ENCODE measurements at places on chromosomes 16 and 17.

- no peak for DNase-seq
Observed at GRCh38 chr16:17307504-17307903, 163.3 kb downstream of the XYLT1 start.

DNA sequence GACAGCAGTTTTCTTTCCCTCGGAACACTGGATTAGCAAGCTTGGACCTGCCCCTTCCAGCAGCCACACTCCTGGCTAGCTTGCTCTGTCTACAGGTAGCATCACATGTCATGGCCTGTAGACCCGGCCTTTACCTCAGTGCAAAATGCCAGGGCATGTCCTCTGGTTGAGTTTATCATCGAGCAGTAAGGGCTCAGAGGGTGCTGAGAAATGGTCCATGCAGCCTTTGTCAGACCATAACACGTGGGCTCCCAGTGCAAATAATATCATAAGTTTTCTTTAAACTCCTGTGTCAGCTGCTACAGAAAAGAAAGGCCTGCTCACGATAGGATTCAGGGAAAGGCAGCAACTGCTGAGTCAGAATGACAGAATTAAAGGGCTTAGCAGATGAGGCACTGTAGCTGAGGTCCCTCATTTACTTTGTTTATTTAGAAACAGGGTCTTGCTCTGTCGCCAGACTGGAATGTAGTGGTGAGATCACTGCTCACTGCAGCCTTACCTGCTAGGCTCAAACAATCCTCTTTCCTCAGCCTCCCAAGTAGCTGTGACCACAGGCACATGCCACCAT is 8.0 kb upstream of the GNA13 start:
- DNase-seq: no peak

DNA sequence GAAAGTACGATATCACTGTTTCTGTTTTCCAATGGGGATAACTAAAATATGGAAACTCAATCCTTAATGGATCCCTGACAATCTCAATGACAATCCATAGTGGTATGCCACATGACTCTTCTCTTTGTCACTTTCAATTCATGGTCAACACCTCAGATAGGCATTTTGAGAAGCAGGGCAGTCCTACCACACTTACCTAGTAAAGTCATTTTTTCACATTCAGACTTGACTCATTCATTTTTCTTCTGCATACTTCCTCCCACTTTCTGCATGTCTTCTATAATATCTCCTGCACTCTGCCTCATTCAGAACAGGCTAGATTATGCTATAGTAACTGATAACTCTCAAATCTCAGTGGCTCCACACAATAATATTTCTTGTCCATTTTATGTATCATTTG is 117.5 kb downstream of the FTO start:
- no peak for DNase-seq

DNA sequence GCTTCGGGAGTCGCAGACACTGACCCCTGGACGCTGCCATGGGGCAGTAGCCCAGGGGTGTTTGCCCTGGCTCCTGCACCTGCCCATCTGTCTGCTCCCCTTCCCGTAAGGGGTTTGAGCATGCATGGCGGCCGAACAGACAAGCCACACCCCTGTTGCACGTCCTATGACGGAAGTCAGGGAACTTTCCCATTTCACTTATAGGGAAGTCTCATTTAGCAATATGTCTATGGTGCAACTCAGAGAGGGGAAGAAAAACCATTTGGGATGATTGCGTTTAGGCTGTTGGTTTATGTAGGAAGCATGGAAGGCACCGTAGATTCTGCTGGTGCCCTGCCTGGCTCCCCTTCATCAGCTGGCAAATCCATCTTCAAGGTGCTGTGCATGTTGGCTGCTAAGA is 112.5 kb downstream of the HAPSTR1 start:
- no peak for DNase-seq

DNA sequence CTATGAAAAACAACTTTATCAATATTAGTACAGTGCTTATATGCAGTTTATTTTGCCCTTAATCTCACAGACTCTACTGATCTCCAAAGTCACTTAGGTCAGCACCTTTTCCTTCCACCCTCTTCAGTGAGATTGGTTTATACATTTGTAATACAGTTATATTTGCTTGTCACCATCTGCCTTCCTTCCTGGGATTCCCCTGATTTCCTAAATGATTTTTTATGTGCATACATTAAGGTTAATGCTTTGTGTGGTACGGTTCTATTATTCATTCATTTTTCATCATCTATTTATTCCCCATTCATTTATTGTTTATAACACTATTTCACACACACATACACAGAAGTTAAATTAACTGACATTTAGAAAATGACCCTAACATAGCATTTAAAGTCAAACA is 419.8 kb upstream of the CDH11 start:
- no peak for DNase-seq

DNA sequence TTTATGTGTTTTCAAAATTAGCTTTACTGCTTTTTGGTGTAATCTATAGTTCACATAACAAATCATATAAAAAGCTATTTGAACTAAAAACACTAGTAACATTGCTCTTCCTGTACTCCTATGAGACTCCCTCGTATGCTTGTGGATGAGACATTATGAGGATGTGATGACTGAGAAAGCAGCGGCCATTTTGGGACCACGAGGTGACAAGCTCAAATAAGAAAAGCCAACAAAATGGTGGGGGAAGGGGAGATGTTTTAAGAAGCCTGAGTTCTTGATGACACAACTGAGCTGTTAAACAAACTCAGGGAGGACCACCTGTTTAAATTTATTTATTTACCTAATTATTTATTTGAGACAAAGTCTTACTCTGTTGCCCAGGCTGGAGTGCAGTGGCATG is 4.5 kb downstream of the CCL18 start:
- DNase-seq: no peak

DNA sequence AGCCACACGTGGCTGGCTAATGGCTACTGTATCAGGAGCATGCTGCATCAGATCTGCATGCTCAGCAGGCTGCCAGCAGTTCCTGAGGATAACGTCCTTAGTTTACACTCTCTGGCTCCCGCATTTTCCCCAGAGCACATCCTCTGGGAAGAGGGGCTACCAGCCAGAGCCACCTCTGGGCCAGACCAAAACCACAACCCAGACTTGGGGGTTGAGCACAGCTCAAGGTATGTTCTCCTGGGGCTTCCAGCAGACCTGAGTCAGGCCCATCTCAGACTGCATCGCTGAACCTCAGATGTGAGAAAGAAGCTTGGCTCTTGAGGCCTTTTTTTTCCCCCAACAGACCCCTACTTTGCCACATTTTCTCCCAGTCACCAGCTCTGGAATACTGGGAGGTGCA is 23.7 kb upstream of the WSCD1 start:
- no peak for DNase-seq

DNA sequence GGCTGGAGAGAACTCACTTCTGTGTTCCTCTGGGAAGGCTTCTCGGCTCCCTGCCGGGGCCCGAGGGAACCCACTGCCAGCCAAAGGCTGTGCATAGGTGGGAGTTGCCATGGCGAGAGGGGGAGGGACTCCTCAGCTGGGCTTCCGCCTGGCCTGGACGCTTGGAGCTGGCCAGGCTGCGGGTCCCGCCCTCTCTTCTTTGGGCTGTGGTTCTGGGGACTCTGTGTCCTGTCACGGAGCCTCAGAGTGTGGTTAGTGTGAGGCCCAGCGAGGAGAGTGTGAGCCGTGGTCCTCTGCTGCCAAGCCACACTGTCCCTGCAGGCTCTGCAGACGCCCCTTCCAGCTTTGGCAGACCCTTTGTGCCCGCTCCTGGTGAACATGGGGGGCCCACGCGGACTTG is 123.1 kb downstream of the OR1D5 start:
- no peak for DNase-seq

- no peak for DNase-seq
Observed at GRCh38 chr17:28675490-28675889, 13.5 kb downstream of the SUPT6H start.

- peak; percentile 82 for DNase-seq
Observed at GRCh38 chr16:71461686-71462648, at the start of gene ZNF23. TSS of gene ZNF23 (minus strand) at chr16:71462247. CDS start at chr16:71456796, 5,451 bp downstream.

GRCh38 chr17:57278740-57279387 is 22.5 kb downstream of the MSI2 start:
- DNase-seq: no peak

DNA sequence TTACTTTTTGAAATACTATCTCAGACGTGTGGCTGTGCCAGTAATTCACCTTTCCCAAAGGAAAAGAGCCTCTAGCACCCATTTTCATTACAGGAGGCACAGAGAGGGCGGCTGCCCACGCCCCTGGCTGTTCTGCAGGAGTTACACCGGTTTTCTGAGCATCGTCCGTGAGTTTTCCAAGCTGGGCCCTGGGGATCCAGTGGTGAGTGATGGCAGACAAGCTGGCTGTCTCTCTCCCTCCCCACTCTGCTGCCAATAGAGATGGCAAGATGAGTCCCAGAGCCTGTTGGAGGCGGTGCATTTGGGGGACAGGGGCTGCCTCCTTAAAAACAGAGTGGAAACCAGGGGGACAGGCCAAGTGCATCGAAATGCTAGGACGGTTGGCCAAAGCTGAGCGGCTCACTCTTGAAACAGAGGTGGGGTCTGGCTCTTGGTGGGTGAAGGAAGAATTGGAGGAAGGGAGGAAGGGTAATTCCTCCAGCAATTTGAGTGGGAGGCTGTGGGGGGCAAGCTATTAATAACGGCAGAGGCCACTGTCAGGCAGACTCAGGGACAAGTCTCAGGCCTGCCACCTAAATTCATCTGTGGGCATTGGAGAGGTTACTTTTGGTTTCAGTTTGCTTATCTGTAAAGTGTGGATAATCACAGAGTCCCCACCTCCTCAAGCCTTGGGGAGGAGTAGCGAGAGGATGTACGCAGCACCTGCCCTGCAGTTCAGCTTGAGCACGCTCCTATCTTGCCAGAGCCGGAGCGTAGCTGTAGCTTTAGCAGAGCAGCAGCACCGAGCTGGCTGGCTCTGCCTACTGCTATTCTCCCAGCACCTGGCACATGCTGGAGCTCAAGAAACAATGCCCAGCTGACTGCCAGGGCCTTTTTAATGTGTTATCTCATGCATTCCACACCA is 7.5 kb upstream of the NOS2 start:
- peak; percentile 75 for DNase-seq

- no peak for DNase-seq
Observed at GRCh38 chr17:47238321-47239010, 15.2 kb upstream of the ITGB3 start.

DNA sequence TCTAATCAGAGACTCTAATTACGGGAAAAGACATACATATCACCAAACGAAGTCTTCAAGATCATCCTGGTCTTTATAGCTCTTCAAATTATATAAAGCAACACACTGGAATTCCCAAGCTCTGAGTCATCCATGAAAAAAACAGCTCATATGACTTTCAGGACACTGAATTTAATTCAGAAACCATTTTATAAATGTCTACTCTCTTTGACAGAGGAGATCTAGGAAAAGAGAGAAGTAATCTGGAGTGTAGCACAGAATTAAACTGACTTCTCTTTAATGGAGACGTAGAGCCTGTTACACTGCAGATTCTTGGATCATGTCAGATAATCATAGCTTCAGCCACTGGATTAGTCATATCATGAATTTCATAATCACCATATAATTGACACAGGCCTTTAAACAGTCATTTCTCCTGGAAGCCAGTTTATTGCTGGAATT is 86.8 kb upstream of the WSB1 start:
- no peak for DNase-seq

DNA sequence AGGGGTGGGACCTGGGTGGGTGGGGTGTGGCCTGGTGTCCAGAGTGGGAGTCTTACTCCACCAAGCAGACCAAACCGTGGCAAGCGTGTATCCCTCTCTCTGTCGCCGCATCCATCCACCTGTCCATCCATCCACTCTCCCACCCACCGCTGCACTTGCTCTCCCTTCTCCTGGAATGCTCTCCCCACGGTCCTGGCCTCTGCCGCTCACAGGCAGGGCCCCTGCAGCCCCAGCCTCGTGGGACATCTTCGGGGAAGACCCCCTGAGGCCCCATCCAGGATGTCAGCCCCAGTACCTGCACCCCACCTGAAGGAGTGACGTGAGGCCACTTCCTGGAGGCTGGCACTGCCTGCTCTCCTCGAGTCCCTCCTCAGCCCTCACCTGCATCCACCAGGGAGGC is 189.5 kb upstream of the GSE1 start:
- DNase-seq: no peak

DNA sequence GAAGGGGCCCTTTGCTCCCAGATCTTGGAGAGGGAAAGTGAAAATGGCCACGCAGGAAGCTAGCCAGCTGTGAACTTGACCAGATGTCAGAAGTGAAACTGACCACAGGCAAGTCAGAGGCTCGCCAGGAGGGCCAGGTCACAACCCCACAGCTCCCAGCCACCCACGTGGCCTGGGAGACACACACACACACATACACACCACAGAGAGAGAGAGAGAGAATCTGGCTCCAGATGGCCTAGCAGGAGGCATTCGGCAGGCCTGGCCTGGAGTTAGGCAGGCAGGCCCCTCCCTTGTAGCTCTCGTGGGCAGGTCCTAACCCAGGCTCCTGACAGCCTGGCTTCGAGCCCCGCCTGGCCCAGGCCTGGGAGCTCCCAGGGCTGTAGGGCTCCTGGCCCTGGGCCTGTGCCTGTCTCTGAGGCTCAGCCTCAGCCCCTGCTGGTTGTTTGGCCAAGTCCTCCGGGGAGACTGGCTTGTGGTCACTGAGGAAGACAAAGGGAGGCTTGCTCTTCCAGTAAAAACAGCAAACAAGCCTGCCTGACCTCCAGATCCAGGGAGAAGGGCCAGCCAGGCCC is 20.2 kb downstream of the NGFR start:
- DNase-seq: no peak

DNA sequence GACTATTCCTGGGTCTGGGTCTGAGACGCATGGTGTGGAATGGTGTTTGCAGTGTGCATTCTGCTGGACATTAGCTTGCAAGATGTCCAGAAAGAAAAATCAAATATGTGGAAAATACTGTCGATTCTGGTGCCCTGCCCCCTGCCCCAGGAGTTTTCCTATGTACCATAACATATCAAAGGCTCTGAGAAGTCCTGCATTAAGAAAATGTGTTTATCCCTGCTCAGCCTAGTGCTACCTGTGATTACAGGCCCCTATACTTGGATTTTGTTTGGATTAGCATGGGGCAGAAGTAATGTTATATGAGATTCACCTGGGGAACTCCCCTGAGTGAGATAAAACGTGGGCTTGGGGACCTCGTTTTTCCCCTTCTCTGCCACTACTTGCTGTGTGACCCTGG is 325.0 kb downstream of the CBLN1 start:
- no peak for DNase-seq

DNA sequence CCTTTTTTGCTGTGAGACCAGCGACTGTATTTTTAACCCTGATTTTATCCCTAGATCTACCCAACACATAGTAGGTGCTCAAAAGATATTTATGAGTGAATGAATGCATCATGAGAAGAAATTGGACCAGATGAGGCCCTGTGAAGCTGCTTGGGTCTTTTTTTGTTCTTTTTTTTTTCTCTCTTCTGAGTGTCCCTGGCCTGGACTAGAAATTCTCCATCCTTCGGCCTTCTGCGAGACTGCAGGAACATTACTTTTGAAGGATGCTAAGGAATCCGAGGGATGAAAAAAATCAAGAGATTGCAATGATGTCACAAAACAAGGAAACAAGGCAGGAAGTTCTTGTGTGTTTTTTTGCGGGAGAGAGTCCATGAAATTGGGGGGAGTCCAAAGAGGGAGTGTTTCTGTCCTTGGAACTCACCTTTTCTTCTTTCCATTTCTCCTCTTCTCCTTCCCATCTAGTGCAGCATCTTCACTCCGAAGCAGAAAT is 560 bp upstream of the RUSF1 start:
- DNase-seq: no peak

- no peak for DNase-seq
Observed at GRCh38 chr16:28879261-28879840, 1.1 kb downstream of the ATP2A1 start.

Measured in CD4-positive, alpha-beta T cell treated with Interleukin-6 for 4 hours (primary cell).